Activated T-helper 2 cell treated with anti-CD3 and anti-CD28 coated beads, Interferon-gamma antibody, Interleukin-2, Interleukin-4, amounts not matched to agents 10 μg/mL and 5 μg/mL and 100 μg/mL, durations not matched to agents 14 hours and 24 hours and 36 hours (primary cell): ENCODE measurements at places on chromosomes 3 and 15. TPM values are rescaled to one million over a fixed set of nuclear protein-coding genes. Genes with fewer than 3 reads are reported as not detected.

The IL17RC gene
- total RNA-seq = 0.27 and 0.48 TPM in 2 replicates

The KBTBD13 gene
- not detected in 2 replicates for total RNA-seq

DNA sequence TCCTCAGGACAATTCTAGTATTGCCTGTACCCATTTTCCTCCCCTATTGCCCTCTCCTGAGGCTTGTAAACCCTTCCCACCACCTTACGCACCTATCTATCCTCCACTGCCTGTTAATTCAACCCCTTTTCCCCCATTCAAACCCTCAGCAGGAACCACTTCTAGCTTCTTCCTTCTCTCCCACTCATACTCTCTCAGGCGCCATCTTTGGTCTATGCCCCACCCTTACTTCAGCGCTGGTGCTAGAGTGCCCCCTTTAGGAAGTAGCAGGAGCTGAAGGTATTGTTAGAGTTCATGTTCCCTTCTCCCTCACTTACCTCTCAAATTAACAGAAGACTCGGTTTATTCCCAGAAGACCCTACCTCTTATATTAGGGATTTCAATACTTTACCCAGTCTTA is 121.8 kb upstream of the NLGN1 start:
- no peaks in the 10 kb centered on the region for H3K27me3 ChIP-seq
- no peaks in the 10 kb centered on the region for H3K36me3 ChIP-seq
- H3K4me1 ChIP-seq = no peaks in the 10 kb centered on the region

GRCh38 chr15:48395521-48396011 is 64.3 kb downstream of the DUT start:
- H3K27me3 ChIP-seq = peaks cover under 1% of the 10 kb centered on the region
- DNase-seq = no peak
- no peak overlapping the region for H3K4me3 ChIP-seq
- H3K27ac ChIP-seq = no peak overlapping the region
- H3K36me3 ChIP-seq = no peaks in the 10 kb centered on the region

GRCh38 chr3:152243301-152243711 is 25.4 kb upstream of the MBNL1 start:
- H3K36me3 ChIP-seq = peaks cover 4% of the 10 kb centered on the region
- H3K27ac ChIP-seq = peak overlapping the region; percentile 93
- no peaks in the 10 kb centered on the region for H3K27me3 ChIP-seq
- H3K4me1 ChIP-seq = peaks cover 48% of the 10 kb centered on the region
